ENCODE measurements at places on chromosomes 5 and 9. TPM values are rescaled to one million over a fixed set of nuclear protein-coding genes. Genes with fewer than 3 reads are reported as not detected.

The UBE2QL1 gene
- total RNA-seq, result 0.42 TPM

The HACD4 gene
- 1.4 TPM for total RNA-seq

The GPR151 gene
- total RNA-seq, result 0.53 TPM

The OTP gene
- total RNA-seq, result 1.4 TPM

The OR1L1 gene
- not detected for total RNA-seq

The ARL14EPL gene
- not detected for total RNA-seq

The LCN12 gene
- 0.59 TPM for total RNA-seq

The PCDHGA8 gene
- total RNA-seq, result 0.41 TPM

The UBLCP1 gene
- total RNA-seq, result 42.0 TPM

The PCDHGB6 gene
- total RNA-seq, result 44.0 TPM

The PRDM9 gene
- 0.58 TPM for total RNA-seq

The KCNIP1 gene
- 0.16 TPM for total RNA-seq

The CEL gene
- 0.38 TPM for total RNA-seq

The SLC34A3 gene
- total RNA-seq, result 0.15 TPM

The LECT2 gene
- not detected for total RNA-seq

The GNE gene
- total RNA-seq, result 25.3 TPM

The BOD1 gene
- 81.2 TPM for total RNA-seq

The ANKRD55 gene
- not detected for total RNA-seq

The SPATA31D4 gene
- not detected for total RNA-seq

The PCDHB6 gene
- total RNA-seq, result 3.2 TPM

Data from motor neuron (in vitro differentiated cells).